ENCODE measurements at places on chromosomes 3 and 15.
A peak's percentile ranks its signal among the peaks of the same experiment; 100 is the strongest.

GRCh38 chr15:59366333-59367021, 6.2 kb downstream of the MYO1E start:
- no peak for DNase-seq

GRCh38 chr3:172291650-172292049, 156.6 kb downstream of the GHSR start:
- no peak for DNase-seq

DNA sequence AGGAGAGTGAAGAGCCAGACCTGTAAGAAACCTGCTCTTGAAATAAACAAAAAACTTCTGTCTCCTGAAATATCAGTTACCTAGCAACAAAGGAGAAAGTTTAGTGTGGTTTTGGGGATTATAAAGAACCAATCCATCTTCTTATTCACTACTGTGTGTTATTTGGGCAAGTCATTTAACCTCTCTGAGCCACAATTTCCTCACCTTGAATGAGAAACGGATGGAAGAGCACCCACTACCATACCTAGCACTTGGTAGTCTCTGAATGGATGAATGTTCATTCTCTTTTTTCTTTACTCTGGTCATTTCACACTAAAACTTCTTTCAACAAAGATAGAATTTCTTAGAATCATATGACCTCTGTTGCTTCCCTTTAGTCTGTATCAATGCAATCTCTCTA, 45.2 kb downstream of the PTPN9 start:
- DNase-seq, result no peak

DNA sequence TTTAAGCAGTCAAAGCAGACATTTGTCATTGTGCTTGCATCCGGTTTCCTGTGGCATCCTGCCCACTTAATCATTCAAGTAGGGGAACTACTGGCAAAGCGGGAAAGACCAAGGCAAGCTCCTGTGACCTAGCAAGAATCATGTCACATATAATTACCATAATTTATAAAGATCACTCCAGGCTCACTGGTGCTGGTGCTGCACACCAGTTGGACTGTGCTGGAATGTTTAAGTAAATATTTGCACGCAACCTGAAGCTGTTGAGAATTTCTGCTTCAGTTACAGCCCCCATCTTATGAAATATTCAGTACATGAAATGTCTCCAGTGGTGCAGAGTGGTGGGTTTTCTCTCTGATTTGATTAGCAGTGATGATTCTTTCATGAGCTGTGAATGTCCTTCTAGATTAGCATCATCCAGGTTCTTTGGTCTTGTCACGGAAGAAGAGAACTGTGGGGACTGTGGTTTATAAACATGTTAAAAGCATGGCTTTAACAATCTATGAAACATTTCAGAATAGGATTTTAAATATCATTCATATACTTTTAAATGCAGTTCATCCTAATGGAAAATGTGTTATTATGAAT, 621.3 kb upstream of the EPHA6 start:
- DNase-seq, result peak; percentile 10

DNA sequence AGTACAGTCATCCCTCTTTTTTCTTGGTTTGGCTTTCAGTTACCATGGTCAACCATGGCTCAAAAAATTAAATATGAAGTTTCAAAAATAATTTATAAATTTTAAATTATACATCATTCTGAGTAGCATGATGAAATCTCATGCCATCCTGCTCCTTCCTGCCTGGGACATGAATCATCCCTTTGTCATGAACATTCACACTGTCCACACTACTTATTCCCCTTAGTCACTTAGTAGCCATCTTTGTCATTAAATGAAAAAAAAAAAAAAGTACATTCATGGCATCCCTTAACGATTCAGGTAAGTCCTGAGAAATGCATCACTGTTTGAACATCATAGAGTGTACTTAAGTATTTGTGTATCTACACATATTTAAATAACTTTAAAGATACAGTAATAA, 1046.3 kb downstream of the ROBO2 start:
- DNase-seq, result no peak

- DNase-seq, result no peak
These were observed 8.0 kb downstream of the MAN2C1 start for GRCh38 chr15:75360391-75360790.

DNA sequence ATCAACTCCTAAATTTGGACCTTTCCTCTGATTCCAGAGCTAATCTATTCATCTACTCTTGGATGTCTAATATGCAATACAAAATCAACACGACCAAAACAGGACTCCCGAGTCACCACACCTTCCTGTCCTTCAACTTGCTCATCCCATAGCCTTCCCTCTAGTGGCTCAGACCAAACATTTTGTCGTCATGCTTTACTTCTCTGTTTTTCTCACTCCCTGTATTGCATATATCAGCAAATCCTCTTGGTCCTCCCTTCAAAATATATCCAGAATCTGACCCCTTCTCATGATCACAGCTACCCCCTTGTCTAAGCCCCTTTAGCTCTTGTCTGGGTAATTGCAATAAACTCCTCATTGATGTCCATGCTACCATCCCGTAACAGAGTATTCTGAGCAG, 30.5 kb upstream of the DCP1A start:
- DNase-seq, result no peak

DNA sequence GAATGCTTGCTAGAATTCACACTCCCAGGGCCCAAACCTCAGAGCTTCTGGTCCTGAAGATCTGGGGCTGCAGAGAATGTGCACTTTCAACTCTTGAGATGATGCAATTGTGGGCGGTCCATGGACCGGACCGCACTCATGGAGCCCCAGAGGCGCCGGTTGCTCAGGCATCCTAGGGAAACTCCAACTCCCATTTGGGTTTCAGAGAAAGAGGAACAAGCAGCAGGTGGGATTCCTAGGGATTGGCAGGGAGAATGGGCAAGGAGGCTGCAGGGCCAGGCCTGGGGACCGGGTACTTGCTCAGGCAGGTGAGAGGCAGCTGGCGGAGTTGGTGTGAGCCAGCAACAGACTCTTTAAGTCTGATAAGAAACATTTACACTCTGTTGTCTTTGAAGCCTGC, 3.5 kb downstream of the NOX5 start:
- DNase-seq, result no peak

DNA sequence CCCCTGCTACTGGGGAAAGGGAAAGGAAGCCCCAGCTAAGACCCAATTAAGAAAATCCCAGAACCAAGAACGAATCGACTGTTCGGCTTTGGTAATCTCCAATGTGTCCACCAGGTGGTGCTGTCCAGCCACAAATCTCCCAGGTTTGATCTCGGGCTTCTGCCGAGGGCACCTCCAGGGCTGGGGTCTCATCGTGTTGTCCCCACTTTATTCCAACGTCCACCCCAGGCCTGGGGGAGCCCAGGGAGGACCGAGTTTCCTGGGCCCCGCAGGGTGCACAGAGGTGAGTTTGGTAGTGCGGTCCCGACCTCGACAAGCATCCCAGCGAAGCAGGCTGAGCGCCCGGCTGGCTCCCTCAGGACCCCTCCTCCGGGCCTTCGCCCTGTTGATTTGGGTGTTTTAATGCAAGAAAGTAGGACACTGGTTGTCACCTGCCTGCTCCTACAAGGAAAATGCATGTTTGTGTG, 185.1 kb downstream of the GOLGA6L6 start:
- no peak for DNase-seq

- DNase-seq, result no peak
These were observed 20.2 kb upstream of the SLC6A20 start for GRCh38 chr3:45816544-45816943.

DNA sequence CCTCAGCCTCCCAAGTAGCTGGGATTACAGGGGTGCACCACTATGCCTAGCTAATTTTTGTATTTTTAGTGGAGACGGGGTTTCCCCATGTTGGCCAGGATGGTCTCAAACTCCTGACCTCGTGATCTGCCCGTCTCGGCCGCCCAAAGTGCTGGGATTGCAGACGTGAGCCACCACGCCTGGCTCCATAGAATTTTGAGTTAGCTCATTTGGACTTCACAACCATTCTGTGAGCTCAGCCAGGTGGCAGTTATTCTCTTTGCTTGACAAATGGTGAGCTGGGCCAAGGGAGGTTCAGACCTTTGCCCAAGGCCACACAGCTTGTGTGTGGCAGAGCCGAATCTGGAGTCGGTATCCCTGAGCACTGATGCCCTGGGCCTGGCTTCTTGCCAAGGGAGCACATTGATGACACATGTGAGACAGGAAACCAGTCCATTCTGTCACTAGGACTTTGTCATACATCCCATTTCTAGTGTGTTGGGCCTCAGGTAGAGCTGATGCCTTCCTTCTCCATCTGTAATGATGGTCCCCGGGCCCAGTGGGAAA, 17.6 kb downstream of the PODXL2 start:
- peak; percentile 11 for DNase-seq

DNA sequence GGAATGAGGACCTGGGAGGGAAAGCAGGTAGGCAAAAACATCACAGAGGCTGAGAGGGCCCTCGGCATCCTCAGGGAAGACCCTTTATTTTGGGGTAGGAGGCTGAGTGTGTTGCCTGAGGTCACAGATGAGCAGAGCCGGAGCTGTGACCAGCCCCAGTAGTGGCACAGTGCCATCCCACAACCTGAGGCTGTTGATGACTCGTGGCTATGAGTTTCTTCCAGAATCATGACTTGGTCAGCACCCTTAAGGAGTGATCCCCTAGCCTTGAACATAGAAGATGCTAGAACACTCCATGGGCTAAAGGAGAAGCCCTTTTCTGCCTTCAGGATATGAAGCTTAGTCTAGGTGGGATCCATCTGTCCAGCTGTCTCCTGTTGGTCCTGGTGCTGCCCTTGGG, 19.5 kb upstream of the CXCR6 start:
- no peak for DNase-seq

DNA sequence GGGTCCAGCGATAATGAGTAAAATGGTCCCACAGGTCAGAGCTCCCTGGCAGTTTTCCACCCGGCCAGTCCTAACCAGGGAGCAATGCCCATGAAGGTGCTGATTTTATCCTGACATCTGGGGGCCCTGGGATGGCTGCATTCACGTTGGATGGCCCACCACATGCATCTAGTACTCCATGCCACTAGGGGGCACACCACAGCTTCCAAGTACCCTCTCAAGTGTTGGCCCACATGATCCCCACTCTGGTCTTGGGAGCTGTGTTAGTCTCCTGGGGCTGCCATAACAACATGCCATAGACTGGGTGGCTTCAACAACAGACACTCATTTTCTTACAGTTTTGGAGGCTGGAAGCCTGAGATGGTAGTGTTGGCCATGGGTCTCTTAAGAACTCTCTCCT, 225.5 kb downstream of the SLCO3A1 start:
- no peak for DNase-seq

DNA sequence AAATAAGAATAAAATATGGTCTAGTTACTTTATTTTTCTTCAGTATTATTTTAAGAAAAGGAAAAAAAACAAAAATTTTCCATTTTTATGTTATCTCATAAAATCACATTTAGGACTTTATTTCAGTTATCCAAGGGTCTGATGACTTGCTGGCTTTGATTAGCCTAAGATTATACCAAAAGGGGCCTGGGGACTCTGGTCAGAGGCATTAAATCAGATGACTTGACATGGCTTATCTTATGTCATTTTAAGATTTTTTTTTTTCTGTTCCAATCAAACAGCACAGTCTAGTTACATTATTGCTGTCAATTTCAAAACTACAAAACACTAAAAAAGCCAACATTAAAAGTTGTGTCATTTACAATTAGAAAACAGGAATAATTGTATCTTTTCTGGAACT, 725.4 kb upstream of the NR2F2 start:
- no peak for DNase-seq

DNA sequence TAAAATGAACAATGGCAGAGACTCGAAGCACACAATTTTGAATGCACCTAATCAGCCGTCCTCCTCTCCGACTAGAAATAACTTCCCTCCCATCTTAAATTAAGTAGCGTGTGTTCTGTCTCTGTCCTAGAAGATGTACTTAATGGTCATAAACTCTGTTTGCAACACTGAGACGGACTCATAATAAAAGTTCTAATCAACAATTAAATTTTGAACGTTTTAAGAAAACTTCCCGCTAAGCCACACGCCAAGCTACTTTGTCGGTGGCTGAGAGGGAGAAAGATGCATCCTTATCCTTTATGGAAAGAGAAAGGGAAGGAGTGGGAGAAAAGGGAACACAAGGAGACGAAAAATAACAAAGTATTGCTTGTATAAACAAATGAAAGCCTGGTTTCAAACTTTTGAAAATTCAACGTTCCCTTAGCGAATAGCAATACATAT, 989 bp downstream of the GNB4 start:
- no peak for DNase-seq

GRCh38 chr3:46485779-46486175, 12.0 kb upstream of the RTP3 start:
- no peak for DNase-seq

- DNase-seq, result no peak
These were observed 68.6 kb downstream of the FILIP1L start for GRCh38 chr3:100045696-100046095.

DNA sequence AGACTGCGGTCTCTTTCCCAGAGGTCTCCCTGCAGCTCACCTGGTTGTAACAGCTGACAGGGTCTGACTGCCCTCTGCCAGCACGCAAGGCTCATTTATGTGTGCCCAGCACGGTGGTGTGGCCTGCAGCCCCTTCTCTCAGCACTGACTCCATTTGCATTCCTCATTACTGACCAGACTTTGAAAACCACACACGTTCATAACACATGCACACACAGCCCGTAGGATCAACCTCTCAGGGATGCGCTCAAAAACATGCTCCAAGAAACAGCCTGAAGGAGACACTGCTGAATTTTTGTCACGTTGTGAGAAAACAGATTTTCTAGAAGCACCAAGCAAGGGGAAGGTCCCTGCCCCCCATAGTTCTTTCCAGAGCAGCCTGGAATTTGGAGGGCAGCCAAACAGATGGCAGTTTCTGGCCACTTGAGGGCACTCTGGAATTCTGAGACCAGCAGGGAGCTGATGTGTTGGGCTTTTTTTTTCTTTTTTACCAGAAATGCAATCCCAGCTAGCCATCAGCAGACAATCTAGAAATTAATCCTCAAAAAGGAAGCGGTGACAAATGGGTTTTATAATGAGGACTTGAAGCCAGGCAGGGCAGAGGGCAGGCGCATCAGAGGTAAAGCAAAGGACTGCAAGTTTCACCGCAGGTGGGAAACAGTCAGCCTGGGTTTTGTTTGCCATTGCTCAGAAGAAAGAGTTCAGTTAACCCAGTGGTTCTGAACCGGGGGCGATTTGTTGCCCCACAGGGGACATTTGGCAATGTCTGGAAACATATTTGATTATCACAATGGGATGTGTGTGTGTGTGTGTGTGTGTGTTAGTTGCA, 170.5 kb upstream of the PROK2 start:
- peak; percentile 73 for DNase-seq

DNA sequence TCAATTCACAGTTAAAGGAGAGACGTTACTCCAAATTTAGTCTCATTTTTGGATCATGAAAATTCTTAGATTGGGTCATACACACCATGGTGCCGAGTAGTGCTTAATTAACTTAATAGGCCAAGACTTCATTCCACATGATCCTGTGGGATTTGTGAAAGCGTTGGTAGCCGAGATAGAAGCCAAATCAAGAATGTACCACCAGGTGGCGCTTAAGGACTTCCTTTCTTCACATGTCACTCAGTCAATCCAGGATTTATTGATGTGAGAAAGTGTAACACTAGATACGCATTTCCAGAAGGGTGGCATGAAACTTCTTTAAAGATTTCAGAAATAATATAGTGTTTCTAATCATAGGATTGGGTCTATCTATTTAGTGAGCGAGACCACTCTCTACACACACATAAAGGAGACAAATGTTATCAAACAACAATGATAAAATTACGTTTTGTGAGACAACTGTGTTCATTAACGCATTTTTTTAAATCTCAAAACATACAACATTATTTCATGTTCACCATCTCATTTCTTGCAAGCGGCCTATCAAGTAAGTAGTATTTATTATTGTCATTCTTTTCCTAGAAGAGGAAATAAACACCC, 436.1 kb downstream of the CHL1 start:
- DNase-seq, result peak; percentile 15

Data from COR-L47 (cell line).